ENCODE measurements at places on chromosomes 4 and X.

GRCh38 chr4:76823495-76823894, 74.4 kb downstream of the SOWAHB start:
- DNase-seq: no peak

DNA sequence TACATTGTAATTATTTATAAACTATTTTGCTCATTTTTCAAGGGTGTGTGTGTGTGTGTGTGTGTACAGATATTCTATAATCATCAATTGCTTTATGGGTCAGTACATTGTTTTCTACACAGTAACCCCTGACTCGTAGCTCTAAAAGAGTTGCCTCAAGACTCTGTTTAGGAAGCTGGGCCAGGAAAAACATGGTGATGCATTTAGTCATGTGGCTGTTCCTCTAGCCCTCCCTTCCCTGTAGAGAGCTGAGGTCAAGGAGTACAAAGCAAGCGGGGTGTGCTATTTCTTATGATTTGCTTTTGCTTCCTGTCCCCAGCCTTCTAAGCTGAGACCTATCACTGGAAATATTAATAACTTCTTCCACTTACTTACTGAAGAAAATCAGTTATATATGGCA, 34.8 kb upstream of the SPANXD start:
- DNase-seq: no peak

GRCh38 chr4:2827071-2827873, 16.4 kb upstream of the ADD1 start:
- DNase-seq: no peak

- DNase-seq: no peak
Measured at GRCh38 chrX:154824638-154825037, 9.8 kb downstream of the SMIM9 start.

DNA sequence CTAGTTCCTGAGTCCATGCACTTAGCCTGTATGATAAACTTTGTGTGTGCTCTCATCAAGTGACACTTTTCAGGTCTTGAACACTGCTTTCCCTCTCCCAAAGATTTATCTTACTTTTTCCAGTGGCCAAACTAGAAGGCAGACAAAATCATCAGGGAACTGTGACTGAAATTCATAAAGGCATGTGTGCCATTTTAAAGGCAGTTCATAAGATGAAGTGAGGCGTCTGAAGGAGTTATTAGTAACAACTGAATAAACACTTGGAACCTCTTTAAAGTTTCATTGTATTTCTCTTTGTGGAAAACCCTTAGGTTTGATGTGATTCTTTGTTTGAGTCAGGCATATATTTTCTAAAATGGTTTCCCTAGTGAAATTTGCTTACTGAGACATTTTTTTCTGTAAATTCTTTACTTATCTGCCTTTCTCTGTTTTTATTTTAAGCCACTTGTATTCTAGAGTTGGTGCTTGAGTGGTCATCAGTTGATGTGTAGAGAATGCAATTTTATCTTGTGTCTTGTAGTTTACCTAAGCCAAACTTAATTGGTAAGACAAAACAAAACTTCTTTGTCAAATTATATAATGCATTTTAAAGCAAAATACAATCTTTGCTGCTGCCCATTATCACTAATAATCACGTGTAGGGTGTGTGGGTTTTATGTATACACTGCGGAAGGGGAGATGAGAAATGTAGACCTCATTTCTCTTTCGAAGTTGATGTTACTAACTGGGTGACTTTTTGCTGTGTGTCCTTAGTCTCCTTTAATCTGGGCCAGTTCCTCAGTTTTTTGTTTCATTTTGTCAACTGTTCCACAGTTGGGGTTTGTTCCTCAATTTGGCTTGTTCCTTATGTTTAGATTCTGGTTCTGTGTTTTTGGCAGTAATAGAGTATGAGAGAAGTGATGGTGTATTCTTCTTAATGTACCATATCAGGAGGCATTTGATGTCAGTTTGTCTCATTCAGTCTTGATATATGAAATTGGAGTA, 56.8 kb downstream of the RBPJ start:
- no peak for DNase-seq

DNA sequence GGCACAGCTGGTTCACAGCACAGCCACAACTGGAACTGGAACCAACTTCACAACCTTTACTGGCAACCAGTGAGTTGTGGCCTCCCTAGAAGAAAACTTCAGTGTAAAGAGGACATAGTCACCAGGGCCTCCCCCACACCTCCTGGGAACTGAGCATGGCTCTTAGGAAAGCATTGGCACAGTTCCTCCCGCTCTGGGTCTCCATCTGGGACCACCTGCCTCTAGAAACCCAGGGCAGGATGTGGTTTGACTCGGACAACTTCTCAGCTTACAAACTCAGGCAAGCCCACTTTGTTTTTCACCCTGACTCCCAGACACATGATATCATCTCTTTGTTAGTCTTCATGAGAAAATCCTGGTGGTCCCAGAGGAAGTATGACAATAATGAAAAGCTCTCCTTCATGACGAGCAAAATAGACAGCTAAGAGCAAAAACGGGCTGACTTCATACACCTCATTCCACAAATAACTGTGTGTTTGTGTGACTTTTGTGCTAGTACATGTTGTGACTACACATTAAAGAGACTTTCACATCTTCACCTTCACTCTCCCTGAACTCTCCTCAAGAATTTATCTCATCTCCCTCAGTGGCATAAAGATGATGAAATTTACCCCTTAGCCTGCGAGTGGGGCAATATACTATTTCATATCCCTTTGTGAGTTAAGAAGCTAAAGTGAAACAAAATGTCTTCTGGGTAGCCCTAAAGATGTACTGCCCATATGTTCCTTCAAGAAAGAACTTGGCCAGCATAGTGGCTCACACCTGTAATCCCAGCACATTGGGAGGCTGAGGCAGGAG, 75.4 kb downstream of the SH3KBP1 start:
- no peak for DNase-seq

- DNase-seq: no peak
Measured at GRCh38 chrX:10030570-10030969, 63.4 kb downstream of the CLDN34 start.

- DNase-seq: no peak
Measured at GRCh38 chr4:25113915-25114904, 46.0 kb downstream of the SEPSECS start.

DNA sequence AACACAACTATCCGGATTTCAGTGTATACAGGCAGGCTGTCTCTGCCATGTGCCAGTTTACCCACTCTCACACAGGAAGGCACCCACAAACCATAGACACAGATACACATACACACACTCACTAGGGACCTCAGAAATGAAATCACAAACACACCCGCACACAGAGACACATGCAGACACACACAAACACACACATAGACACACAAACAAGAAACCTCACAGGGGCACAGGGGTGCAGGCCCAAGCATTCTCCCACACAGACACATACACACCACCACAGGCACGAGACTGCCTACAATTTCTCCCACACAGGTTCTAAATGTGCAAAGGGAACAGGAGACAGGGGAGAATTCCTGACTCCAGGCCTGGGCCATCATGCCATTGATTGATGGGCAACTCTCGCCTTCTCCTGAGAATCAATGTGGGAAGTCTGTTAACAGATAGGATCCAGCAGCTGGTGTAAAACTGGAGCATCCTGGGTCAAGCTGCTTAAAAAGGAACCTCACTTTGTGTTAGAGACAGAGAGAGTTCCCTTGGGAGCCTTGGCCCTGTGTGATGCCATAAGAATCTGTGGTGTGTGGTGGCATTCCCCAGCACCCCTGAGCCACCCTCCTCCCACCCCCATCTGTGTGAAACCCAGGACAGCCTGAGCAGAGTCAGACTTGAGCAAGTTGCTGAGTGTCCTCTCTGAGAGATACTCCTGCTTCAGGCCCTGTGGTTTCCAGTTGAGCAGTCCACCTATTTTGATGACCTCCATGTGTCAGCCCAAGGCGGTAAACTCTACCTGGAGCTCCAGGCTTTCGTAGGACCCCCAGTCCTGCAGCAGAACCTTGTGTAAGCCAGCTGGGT, 33.9 kb downstream of the NBDY start:
- DNase-seq: no peak

DNA sequence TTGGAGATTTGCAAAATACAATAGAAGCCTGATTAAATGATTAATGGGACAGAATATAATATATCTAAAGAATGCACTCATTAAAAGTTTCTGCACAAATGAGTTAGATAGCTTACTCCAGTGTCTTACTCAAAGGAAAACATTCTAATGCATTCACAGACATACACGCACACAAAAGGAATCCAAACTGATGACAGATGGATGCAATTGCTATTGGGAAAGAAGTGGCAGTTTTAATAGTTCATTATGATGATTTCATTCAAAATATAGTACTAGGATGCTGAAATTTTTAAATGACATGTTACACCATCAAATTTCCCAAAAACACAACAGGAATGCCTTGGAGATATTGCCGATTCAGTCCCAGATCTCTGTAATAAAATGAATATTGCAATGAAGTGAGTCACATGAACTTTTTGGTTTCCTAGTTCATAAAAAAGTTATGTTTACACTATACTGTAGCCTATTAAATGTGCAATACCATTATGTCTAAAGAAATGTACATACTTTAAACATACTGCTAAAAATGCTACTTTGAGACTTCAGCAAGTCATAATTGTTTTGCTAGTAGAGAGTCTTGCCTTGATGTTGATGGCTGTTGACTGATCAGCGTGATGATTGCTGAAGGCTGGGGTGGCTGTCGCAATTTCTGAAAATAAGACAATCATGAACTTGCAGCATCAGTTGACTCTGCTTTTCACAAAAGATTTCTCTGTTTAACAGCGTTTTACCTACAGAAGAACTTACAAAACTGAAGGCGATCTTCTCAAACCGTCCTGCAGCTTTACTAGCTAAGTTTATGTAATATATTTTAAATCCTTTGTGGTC, 45.6 kb downstream of the BBS12 start:
- DNase-seq: no peak
